ENCODE measurements at places on chromosomes 4 and X.

DNA sequence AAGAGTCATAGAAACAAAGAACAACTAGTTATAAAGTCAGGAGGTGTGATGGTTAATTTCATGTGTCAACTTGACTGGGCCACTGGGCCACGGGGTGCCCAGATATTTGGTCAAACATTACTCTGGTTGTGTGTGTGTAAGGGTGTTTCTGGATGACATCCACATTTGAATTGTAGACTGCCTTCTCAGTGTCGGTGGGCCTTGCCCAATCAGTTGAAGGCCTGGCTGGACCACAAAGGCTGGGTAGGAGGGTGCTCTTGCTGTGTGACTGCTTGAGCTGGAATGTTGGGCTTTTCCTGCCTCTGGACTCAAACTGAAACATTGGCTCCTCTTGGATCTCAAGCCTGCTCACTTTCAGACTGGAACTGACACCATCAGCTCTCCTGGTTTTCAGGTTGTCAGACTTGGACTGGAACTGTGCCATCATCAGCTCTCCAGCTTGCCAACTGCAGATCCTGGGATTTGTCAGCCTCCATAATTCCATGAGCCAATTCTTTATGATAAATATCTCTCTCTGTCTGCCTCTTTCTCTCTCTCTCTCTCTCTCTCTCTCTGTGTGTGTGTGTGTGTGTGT lies 41.4 kb downstream of the CLDN34 start:
- no peak for DNase-seq

DNA sequence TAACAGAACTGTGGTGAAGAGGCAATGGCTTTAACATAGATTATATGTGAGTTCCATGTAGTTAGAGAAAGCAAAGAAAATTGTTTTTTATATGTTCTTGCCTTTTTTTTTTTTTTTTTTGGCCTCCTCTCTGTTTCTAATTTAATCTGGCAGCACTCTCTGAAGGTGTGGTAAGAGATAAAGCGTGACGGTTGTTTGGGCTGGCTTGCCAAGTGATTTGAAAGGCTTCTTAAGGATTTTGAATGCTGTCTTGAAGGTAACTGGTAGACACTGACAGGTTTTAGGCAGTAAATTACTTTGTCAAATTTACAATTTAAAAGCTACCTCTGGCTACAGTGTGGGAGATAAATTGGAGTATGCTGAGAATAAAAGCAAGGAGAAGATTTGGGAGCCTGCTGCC lies 269.3 kb upstream of the HS3ST1 start:
- DNase-seq = peak; percentile 3

DNA sequence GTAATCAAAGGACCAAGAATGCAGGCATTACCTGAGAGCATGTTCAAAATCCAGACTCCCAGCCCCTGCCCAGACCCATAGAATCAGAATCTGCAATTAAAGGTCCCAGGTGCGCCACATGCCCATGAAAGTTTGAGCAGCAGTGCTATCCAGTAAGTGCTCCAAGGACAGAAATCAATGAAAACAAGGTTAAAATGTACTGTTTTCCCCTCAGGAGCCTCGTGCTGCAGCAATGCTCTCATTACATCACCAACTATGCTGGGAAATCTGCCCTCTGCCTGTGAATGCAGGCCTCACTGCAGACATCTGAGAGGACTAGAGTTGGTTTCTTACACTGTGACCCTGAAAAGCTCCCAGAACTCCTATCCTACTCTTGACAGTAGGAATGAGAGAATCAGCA lies 21.1 kb downstream of the ANXA5 start:
- DNase-seq = peak; percentile 73

DNA sequence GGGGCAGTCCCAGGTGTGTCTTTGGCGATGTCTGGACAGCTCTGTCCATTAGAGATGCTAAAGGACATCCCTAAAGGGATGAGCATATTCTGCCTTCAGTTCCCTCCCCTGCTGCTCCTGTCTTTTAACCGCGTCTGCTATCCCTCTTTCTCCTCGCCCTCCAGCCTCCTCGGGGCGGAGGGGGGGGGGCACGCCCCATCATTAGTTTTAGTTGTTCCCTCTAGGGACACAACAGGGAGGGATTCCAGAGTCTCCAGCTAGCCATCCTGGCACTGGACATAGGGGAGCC lies 1.1 kb downstream of the MSL3 start:
- DNase-seq = no peak

DNA sequence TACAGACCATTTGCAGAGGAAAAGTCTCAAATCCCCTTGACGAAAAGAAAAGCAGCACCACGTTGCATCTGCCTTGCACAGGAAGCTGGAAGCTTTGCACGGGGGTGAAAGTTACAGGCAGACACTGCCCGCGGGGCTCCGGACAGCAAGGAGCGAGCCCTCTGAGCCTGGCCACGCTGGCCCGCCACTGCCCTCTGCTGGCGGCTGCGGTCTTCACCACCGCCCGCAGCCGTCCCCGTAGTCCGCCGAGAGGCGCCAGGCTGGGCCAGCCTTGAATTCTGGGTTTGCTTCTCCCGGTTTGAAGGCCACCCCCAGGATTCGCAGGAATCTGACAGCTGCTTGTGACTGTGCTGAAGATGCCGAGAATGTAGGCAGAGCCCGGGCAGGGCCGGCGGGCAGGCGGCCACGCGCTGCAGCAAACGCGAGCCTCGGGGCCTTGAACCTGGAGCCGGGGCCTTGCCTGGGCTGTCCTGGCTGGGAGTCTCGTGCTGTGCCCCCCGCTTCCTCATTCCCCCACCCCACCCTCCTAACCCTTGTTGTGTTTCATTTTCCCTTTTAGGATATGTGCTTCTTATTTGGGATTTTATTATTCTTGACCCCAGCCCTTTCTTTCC lies 49.2 kb downstream of the ENPP6 start:
- peak; percentile 78 for DNase-seq

GRCh38 chr4:82394896-82395295 lies 21.1 kb upstream of the HNRNPD start:
- no peak for DNase-seq

DNA sequence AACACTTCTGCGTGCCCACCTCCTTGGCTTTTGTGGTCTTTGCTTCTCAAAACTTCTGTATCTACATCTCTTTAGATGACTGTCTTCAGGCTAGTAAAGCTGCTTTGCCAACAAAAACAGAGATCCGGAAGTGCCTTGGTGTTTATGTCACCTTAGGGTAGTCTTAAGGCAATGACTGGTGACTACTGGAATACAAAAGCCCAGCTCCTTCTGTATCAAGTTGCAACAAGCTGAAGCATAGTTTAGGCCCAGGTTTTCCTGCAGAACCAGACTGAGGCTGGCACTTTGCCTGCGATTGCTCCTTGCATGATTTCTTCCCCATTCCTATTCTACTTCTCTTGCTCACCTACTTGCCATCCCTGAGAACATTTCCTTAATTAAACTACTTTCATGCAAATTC lies 333.8 kb downstream of the DMD start:
- no peak for DNase-seq

- DNase-seq = no peak
Observed at GRCh38 chrX:40987413-40987812, 97.8 kb upstream of the USP9X start.

DNA sequence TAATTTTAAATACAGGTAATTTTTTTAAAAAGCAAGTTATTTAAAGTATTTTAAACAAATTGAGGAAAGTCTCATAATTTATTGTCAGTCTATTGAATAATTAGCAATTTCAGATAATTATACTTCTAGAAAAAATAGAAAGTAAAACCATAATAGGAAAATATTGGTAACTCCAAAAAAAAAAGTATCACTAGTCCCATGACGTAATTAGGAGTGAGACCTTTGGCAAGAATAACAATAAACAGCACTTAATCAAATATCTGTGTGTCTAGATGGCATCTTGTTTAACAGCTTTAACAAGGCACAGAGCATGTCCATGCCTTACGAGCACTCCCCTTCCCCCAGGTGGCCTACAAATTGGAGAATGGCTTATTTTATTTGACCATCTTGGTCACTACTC lies 1683.6 kb upstream of the AGA start:
- no peak for DNase-seq

- DNase-seq = no peak
Observed at GRCh38 chrX:112368371-112368770, 285.8 kb upstream of the TRPC5 start.

DNA sequence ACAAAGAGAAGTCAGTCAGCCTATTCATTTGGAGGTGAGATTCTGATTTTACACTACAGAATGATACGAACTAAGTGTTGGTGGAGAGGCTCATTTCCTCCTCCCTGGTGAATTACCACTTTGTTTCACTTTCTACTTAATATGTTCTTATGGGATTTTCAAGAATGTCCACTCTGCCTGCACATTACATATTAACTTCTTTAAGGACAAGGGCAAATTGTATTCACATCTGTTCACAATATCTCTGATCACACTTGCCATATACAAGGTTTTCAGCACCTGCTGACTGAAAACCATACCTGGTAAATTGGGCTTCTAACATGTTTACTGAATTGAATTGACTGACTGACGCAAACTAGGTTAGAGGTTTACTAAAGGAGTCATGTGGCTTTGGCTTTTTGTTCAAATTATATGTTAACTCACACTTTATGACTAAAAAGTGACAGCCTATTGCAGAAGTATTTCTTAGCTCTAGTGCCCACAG lies 188.4 kb upstream of the MBNL3 start:
- DNase-seq = no peak

GRCh38 chr4:148023512-148024181 lies 291.8 kb downstream of the ARHGAP10 start:
- no peak for DNase-seq

- peak; percentile 82 for DNase-seq
Observed at GRCh38 chrX:24243692-24244091, 70.2 kb downstream of the SUPT20HL2 start.

- DNase-seq = no peak
Observed at GRCh38 chr4:4969298-4969697, 50.0 kb downstream of the CYTL1 start.

- no peak for DNase-seq
Observed at GRCh38 chr4:7782783-7783182, 156.9 kb downstream of the AFAP1 start.

DNA sequence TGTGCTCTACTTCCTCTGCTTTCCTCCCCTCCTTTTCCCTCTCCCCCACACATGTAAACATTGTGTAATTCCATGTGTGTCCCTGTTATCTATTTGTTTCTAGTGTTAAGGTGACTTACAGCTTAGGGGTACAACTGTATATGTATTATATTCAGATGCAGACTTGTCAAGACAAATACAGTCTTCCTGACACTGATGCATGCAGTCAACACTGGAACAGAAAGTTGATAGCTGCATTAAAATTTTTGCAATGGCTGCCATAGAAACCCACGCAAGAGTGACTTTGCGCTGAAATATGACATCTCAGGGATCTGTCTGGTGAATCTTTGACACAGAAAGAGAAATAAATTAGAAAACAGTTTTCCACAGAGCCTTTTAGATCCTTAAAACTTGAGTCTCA lies 656.7 kb downstream of the IL1RAPL1 start:
- no peak for DNase-seq

GRCh38 chrX:55057675-55058249 lies 17.1 kb upstream of the PAGE2B start:
- DNase-seq = peak; percentile 59

- peak; percentile 6 for DNase-seq
Observed at GRCh38 chr4:117577686-117578311, 456.5 kb upstream of the NDST3 start.

DNA sequence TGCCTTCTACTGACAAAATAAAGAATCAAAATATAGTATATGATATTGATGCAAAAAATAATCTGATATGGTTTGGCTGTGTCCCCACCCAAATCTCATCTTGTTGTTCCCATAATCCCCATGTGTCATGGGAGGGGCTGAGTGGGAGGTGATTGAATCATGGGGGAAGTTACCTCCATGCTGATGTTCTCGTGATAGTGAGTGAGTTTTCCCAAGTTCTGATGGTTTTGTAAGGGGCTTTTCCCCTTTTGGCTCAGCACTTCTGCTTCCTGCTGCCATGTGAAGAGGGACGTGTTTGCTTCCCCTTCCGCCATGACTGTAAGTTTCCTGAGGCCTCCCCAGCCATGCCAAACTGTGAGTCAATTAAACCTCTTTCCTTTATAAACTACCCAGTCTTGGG lies 70.2 kb downstream of the TMEM165 start:
- no peak for DNase-seq

- DNase-seq = peak; percentile 41
Observed at GRCh38 chr4:148126825-148127224, 315.4 kb downstream of the NR3C2 start.

GRCh38 chrX:37409278-37409677 lies 60.1 kb downstream of the PRRG1 start:
- no peak for DNase-seq

- no peak for DNase-seq
Observed at GRCh38 chr4:6506616-6507140, 34.3 kb upstream of the PPP2R2C start.

DNA sequence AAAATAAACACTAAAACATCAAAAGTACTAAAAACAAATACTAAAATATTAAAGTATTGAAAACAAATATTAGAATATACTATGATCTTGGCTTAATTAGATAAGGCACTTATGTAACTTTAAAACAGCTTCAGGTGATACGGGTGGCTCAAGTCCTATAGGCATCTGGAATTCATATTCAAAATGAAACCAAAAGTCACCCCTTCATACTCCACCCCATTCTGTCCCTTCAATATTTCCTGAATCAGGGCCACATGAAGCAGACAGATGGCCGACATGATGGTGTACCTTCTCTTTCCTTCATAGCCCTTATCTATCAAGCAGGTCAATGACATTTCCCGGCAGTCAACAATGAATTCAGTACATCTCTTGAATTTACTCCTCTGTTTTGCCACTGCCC lies 71.9 kb upstream of the MAGEB10 start:
- no peak for DNase-seq

- no peak for DNase-seq
Observed at GRCh38 chrX:1361275-1361674, 24.7 kb downstream of the IL3RA start.

DNA sequence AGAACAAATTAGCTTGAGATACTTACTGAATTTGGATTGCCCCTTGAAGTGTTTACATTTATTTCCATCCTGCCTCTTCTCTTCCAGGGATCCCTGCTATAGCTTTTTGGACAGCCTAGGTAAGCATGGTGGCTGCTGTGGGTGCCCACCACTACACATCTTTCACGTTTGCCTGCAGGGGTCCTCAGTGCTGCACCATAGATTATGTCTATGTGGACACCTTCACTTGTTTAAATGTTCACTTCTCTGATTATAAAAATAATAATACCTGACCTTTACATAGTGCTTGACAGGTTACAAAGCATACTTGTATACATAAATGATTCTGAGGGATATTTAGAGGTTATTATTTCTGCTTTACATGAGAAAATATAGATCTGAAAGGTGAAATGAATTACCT lies 67.9 kb upstream of the SLC4A4 start:
- DNase-seq = no peak

DNA sequence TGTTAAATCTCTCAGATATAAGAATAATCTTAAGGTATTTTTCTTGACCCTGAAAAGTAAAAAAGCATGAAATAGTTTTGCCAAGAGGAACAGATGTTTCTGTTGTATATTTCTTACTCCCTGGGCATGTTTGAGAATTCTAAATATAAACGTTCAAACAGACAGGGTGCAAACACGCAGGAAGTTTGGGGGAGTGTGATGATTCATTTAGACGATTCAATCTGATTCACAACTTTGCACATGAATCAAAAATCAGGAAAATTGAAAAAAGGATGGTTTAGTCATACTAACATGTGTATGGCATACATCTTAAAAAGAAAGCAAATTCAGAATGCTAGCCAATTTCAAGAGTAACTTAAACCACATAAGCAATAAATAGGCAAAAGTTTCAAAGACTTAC lies 340.3 kb upstream of the GRID2 start:
- DNase-seq = peak; percentile 62
